Peyer's patch (tissue), 4 donors: ENCODE measurements at places on chromosomes 1 and 21.

DNA sequence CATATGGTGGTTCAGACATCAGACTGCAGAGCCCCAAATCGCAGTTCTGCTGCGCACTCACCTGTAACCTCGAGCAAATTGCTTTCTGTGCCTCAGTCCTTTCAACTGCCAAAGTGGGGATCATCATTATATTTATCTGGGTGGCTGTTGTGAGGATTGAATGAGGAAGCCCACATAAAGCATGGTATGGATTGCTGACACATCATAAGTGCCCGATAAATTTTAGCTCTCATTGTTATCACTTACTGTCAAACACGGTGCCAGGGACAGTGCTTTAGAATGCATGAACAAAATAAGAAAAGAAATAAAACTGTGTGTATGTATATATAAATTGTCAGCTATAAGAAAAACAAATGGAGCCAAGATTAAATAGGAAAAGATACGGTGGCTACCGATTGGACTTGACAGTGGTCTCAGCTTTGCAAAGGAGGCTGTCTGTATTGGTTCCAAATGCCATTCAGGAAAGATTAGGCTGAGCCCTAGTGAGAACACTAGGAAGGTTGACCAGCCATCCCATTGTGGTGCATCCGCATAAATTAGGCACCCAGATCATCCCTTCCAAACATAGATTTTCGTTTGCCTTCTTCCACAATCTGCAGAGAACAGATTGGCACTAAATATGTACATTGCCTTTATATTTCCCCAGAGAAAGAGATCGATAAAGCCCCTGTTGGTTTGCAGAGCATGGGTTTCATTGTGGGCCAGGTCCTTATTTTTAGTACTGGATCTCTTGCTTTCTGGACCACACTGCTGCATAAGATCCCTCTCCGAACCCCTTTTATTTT lies 91.8 kb upstream of the KAZN start:
- DNase-seq: no peak

DNA sequence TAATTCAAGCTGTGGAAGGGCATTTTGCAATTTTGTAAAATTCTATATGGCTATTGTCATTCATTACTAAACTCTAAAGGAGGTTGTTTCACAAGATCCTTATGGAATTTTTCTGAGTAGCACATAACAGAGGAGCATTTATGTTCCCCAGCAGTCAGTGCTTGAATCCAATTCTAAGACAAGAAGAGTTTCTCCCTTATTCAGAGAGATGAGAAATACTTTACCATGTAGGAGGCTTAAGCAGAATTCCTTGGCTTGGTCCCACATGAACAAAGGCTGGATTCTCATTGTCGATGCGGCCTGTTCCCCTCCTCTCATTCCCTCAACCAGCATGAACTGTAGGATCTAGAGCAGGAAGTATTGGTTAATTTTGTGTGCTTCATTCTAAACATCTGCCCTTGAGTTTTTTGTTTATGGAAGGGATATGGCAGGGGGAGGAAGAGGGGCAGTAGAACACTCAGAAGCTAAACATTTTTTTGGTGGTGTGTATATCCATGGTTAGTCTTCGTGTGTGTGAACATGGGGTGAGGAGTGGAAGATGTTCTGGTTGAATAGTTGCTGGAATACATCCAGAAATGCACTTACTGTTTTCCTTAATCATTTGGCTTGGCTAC lies 74.3 kb downstream of the LAMC1 start:
- no peak for DNase-seq

- no peak for DNase-seq
Measured at GRCh38 chr21:45440736-45441350, 35.9 kb downstream of the COL18A1 start.

- no peak for DNase-seq
Measured at GRCh38 chr1:187911820-187912219, 1083.1 kb downstream of the PLA2G4A start.

DNA sequence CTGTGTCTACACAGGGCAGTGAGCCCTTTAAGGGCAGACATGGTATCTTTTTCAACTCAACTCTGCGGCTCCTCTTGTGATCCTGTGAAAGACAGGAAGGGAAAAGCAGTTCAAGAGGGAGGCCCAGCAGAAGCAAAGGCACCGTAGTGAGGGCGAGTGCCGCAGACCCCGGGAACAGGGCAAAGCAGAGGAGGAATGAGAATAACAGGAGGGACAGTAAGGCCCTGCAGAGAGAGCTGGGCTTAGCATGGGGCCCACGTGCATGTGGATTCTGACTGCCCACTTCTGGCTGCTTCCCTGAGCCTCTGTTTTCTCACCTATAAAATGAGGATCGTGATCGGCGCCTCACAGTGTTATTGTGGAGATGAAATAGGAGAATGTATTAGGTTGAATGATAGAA lies 409.3 kb downstream of the PTPRU start:
- DNase-seq: no peak
